ENCODE measurements at places on chromosomes 6 and 20.

DNA sequence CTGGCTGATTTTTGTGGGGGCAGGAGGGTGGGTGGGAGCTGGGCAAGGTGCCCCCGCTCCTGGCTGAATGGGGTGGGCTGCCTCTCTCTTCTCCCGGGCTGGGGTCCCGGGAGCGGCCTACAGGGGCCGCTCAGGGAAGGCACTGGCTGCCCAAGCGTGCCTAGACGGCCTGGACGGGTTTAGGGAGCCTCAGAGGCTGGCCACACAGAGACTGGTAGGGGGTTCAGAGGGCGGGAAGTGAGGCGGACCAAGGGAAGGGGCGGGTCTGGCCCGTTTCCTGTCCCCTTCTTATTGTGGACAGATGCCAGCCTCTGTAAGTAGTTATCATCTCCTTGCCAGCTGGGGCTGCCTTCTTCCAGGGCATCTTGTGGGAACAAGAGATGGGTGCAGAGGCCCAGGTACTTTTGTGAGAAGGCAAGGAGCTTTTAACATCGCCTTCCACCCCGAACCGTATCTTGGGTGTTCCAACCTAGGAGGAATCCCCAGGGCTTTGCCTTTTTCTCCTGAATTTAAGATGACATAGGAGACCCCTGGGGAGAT, 437 bp downstream of the CD40 start:
- no peak for DNase-seq

DNA sequence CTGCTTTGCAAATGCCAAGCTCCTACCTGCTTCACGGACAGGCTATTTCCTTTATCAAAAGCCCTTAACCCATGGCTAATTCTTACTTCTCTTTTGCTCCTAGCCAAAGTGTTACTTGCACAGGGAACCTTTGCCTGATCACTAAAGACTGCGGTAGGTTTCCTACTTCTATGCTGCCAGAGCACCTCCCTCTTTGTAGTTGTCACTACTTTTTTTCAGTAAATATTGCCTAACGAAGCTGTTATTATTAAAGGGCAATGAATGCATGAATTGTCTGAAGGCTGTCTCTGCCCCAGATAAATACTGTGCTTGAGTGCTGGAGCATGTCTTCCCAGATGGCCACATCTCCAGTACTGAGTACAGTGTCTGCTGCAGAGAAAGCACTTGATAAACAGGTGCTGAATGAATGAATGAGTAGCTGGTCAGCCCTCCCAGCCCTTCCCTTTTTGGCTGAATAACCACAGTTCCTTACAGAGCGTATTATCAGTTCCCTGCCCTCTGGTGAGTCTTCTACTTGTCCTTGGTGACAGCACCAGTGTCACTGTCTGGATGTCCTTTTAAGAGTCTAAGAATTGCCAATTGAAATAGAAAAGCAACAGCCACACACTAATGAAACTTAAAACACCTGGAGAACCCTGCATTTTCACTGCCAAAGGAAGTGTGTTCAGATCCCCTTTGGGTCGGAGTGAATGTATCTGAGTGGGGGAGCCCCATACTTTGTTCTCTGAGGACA, 73.6 kb upstream of the TRAF3IP2 start:
- DNase-seq, result no peak

- no peak for DNase-seq
These were observed 25.8 kb upstream of the TPBG start for GRCh38 chr6:82337688-82338257.

DNA sequence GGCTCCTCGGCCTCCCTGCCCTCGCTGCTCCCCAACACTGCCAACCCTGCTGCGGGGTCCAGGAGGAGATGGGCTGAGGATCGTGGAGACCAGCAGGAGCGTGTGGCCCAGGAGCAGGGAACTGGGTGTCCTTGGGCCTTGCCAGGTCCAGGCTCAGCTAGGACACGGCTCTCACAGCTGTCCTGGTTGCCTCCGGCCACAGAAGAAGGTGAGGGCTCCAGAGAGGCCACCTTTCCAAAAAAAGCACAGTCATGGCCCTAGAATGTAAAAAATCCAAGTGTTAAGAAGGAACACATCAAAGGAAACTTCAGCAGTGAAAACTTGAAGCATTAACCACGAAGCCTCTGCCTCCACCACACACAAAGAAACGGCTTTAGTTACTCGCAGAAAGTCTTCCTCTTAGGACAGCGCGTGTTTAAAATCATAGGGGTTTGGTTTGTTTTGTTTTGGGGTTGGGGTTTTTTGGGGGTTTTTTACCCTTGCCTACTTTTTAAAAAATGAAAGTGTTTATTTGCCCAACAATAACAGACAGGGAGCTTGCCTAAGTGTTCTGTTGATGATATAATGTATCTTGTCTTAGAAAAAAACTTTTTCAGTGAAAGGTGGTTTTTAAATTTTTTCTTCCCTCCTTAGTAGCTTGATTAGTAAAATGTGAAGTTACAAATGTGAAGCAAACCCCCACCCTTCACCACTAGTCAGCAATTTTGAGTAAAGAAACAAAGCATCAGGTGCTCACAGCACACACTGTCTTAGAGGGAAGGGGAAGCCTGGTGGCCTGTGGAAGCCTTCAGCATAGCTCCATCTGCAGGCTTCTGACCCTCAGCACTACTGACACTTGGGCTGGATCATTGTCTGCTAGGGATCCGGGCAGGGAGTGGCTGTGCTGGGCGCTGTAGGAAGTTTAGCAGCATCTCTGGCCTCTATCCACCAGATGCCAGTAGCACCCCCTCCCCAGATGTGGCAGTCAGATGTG, 60.0 kb downstream of the PTPN1 start:
- no peak for DNase-seq
